ENCODE measurements at places on chromosomes 6 and 20.
A peak's percentile ranks its signal among the peaks of the same experiment; 100 is the strongest.

- no peak for DNase-seq
Observed at GRCh38 chr6:43307451-43308100, 1.1 kb downstream of the CRIP3 start.

- peak; percentile 55 for DNase-seq
Observed at GRCh38 chr20:3218307-3218988, 9.2 kb downstream of the ITPA start.

DNA sequence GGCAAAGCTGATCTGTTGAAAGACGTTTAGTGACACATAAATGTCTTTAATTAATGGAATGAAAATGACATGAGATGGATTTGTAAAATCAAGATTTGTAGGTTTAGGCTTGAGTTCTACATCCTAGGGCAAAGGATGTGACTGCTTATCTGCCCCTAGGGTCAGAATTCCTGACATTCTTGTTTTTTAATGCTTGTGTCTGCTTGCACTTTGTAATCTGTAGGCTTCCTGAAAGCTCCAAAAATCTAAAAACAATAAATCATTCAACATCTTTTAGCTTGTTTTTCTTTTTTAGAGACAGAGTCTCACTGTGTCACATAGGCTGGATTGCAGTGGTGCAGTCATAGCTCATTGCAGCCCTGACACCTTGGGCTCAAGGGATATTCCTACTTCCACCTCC is 107.9 kb upstream of the MLIP start:
- no peak for DNase-seq

- peak; percentile 35 for DNase-seq
Observed at GRCh38 chr20:62117658-62118057, 4.6 kb upstream of the LSM14B start.

- peak; percentile 49 for DNase-seq
Observed at GRCh38 chr6:8420031-8420588, 15.2 kb downstream of the SLC35B3 start.

DNA sequence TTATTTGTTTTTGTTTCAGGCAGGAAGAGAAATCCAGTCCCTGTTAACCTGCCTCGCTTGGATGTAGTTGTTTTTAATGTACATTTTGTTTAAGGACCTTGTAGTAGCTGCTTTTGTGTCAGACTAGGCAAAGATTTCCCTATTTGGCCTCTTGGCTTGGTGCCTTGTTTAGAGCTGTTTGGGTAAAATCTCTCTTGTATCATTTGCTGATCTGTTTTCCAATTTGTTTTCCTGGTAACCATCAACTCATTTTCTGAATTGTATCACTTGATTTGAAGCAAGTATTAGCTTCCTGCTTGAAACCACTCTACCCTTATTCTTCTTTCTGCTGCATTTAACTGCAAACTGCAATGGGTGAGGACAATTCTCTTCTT is 160.7 kb downstream of the ZFAND3 start:
- no peak for DNase-seq

- DNase-seq = peak; percentile 57
Observed at GRCh38 chr6:38170666-38171355, 351.3 kb downstream of the ZFAND3 start.

GRCh38 chr6:108200631-108201030 is 34.8 kb downstream of the NR2E1 start:
- no peak for DNase-seq

DNA sequence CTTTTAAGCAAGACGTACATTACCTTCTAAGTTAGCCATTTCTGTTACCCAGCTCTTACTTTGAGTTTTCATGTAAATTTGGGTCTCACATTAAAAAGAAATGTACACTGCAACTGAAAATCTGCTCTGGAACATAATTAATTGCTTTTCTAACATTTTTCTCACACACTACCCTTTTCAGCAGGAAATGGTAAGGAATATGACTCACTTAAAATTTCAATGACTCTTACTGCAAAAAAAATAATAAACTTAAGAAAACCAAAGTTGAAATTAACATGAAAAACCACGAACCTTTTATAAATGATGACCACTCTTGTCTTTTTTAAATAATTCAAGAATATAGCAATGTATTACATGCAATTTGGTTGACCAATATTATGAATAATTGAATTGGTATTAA is 1.3 kb downstream of the CGA start:
- DNase-seq = no peak

- DNase-seq = no peak
Observed at GRCh38 chr6:161743509-161744178, 469.8 kb upstream of the AGPAT4 start.

GRCh38 chr20:36092398-36093024 is 62.0 kb upstream of the EPB41L1 start:
- peak; percentile 66 for DNase-seq

DNA sequence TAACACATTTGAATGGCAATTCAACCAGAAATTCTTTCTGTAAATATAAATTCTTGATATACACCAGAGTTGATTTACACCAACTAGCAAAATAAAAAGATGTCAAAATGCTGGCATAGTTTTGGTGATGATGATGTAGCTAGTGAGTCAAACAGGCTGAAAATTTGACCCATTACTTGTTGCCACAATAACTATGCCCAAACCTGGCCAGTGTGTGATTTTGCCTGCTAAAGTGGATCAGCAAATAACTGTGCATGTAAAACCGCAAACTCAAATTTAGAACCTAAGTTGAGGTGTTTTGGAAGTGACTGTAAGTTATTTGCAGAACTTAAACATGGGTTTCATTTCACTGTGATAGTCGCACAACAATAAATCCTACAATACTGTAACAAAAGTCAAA is 125.9 kb downstream of the KIF6 start:
- no peak for DNase-seq

DNA sequence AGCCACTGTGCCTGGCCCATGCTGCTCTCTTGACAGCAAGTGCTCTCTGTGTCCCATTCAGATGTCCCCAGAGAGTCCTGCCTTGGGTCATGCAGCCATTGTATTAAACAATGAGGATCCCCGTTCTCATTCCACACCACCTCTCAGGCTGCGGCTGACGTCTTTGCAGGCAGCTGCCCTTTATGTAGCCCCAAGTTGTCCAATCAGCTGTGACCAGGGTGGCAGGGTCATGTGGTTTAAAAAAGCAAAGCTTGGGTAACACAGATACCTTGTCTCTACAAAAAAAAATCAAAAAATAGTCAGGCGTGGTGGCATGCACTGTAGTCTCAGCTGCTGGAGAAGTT is 13.2 kb downstream of the GCNT2 start:
- no peak for DNase-seq

- DNase-seq = no peak
Observed at GRCh38 chr20:34923414-34923813, 32.2 kb downstream of the GSS start.

DNA sequence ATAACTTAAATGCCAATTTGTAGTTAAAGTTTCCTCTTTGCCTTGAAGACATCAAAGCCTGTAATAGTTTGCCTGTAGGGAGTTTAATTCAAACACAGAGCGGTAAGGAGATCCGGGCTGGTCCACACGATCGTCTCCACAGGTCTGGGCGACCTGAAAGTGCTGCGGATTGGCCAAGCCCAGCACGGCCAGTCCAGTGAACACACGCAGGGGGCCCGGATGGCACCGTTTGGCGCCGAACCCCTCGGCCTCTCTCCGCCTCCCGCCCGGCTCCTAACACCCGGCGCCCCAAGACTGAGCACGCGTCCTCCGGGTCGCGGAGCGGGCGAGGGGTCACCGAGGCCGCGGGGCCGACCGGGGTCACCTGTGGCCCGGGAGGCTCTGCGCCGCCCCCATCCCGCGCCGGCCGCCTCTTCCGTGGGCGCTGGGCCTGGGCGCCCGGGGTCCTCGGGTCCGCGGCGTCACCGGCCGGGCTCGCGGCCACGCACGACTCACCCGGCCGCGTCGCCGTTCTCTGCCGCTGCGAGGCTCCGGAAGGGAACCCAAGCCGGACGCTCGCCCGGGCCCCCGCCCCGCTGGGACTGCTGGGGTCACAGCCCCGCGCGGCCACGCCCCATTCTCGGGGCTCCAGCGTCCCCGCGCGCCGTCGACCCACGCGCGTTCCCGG is 481 bp downstream of the SERPINB6 start:
- peak; percentile 24 for DNase-seq

- no peak for DNase-seq
Observed at GRCh38 chr6:109475625-109476024, 7.4 kb downstream of the ZBTB24 start.

DNA sequence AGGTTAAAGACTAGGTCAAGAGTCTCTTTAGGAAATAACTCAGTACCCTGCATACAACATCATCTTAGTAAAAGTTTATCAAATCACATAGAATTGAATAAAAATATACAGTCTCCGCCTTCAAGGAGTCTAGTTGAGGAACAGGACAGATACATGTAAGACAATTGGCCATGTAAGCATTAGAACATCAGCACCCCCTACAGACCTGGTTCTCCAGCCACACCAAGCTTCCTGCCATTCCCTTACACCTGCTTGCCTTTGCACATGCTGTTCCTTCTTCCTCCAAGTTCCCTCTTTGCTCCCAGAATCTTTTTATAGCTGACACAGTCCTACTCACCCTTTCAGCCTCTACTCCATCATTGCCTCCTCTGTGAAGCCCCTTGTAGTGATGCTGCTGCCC is 187.8 kb upstream of the LRFN2 start:
- peak; percentile 38 for DNase-seq

DNA sequence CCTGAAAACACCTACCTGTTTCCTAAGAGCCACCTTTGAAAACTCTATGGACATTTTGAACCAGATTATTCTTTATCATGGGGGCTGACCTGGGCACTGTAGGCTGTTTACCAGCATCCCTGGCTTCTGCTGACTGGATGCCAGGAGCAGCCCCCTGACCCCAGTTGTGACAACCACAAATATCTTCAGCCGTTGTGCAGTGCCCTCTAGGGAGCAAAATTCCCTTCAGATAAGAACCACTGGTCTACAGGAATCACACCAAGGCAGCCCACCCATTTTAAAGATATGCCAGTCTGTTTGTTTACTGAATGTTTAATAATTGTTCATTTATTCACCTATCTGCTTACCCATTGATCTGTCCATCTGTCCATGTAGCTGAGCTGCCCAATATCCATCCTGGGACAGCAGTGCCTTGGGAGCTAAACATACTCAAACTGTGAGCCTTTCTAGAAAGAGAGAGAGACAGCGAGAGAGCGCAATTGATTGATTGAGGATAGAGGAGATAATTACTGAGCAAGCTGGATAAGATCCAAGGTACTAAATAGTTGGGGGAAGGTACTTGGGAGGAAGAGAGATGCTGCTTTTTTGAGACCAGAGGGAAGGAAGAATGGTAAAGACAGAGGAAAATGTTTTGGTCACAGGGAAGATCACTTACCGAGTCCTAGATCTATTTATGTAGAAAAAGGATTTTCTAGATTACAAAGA is 276.8 kb downstream of the NRN1 start:
- peak; percentile 7 for DNase-seq

DNA sequence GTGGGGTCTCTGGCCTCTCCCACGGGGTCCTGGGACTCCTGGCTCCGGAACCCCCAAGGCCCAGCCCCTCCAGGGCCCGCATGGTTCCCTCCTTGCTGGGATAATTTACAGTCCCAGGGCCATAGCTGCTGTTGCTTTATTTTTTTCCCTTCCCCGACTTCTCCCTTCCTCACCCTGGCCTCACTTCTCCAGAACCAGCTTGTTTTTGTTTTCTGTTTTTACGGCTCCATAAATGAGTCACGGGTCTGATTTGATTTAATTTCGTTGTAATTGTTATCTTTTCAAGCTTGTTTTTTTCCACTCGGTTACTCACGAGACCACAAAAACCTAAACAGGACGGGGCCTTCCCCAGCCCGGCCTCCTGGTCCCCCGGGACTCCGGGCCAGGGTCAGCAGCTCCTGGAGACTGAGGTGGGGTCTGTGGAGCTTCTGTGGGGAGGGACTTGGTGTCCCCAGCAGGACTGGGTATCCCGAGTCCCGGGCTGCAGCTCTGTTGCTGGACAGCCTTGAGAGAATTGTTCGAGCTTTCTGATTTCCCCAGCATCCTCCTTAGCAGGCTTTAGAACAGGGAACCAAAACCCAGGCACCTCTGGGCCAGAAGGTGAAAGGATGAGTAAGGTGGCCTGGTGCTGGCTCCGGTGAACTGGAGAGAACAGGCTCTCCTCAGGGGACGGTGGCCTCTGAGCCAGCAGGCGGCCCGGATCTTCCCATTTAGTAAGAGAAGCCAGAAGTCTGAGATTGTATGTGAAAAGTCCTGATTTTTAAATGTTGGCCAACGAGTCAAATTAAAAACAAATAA is 94.9 kb downstream of the CEBPB start:
- no peak for DNase-seq

GRCh38 chr20:21436205-21436604 is 38.9 kb upstream of the NKX2-4 start:
- DNase-seq = no peak

DNA sequence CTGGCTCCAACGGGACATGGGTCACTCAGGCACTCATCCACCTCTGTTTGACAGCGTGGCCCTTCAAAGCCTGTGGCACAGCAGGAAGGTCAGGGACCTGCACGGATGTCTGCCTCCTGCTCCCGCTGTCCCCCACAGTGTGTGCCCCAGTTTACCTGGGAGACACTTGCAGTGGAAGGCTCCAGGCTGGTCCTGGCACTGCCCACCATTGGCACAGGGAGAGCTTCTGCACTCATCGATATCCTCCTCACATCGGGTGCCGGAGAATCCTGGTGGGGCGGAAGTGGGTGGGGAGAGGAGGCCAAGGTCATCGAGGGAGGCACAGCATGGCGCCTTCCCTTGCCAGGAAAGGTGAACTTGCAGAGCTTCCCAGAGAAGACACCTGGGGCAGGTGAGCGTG is 6.9 kb downstream of the NOTCH4 start:
- DNase-seq = peak; percentile 46

DNA sequence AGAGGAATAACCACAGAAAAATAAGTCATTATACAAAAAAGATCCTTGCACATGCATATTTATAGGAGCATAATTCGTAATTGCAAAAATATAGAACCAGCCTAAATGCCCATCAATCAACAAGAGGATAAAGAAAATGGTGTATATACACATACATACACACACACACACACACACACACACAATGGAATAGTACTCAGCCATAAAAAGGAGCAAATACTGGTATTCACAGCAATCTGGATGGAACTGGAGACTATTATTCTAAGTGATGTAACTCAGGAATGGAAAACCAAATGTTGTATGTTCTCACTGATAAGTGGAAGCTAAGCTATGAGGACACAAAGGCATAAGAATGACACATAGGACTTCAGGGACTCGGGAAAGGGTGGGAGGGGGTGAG is 1.9 kb upstream of the KIAA1586 start:
- no peak for DNase-seq

- DNase-seq = no peak
Observed at GRCh38 chr20:53221731-53222130, 249.6 kb downstream of the TSHZ2 start.

DNA sequence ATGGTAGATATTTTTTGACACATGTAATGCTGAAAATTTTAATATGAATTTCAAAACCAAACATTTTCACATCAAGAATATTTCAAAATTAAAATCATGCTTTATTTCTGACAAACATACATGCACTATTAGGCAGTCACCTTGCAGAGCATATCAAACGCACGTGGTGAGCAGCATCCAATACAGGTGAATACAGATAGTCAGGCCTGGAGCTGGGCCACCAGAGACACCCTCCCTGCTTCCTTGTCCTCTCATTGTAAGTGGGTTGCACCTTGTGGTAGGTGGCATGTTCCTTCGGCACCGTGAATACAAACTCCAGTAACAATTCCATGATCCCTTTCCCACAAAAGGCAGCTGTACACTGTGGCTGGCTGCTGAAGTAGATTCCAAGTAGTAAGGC is 8.9 kb downstream of the REV3L start:
- DNase-seq = no peak
